ENCODE measurements at places on chromosomes 5 and 9.

- no peak for DNase-seq
Observed at GRCh38 chr9:14782286-14783051, 59.9 kb upstream of the CER1 start.

DNA sequence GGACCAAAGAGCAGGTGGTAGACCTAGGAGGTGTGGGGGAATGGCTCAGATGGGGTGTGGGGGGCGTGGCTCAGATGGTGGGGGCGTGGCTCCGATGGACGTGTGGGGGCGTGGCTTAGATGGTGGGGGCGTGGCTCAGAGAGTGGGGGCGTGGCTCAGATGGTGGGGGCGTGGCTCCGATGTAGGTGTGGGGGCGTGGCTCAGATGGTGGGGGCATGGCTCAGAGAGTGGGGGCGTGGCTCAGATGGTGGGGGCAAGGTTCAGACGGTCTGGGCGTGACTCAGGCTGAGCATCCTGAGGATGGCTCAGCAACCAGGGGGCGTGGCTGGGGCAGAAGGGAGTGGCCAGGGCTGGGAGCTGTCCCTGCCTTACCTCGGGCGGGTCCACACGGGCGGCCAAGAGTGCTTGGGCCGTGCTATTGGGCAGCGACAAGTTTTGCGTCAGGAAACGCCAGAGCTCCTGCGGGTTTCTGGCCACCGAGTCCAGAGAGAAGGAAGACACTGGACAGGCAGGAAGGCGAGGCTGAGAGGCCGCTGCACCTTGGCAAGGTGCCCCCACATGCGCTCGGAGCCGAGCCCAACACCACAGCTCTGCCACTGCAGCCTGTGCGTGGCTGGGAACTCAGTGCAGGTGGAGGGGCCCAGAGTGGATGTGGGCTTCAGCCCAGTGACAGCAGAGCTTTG lies 5.9 kb downstream of the ABCA2 start:
- DNase-seq = no peak

- no peak for DNase-seq
Observed at GRCh38 chr9:112546149-112547012, 59.8 kb downstream of the KIAA1958 start.

GRCh38 chr5:131068893-131069643 lies 96.0 kb downstream of the HINT1 start:
- DNase-seq = no peak

GRCh38 chr9:8474937-8475336 lies 675.4 kb upstream of the DMAC1 start:
- DNase-seq = no peak

- DNase-seq = peak; percentile 88
Observed at GRCh38 chr5:10288592-10289219, 19.0 kb downstream of the CMBL start.

DNA sequence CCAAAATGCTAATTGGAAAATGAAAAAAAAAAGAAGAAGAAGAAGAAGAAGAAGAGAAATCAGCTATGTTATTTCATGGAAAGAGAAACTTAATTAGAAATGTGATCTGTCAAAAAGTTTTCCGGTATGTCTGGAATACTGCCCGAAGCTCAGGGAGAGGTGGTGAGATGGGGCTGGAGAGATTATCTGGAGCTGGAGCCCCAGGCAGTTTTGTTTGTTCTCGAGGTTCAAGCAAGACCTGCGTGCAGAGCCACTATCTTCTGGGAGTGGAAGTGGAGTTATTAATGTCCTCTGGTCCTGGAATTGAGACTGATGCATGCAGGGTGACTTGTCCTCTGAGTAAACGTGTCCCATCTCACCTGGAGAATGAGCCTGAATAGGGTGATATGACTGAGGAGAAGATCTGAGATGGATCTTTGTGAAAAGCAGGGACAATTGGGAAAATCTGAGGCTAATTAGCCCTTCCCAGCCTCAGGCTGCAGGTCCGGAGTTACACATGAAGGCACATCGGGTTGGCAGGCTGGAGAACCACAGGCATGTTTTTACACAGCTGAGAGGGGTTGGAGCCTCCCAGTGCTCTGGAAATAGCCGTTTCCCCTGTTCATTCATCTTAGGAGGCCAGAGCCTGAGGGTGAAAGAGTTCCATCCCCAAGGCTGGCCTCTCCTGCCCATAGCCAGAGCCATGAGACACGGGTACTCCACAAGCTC lies 70.5 kb downstream of the OLFM1 start:
- DNase-seq = no peak

DNA sequence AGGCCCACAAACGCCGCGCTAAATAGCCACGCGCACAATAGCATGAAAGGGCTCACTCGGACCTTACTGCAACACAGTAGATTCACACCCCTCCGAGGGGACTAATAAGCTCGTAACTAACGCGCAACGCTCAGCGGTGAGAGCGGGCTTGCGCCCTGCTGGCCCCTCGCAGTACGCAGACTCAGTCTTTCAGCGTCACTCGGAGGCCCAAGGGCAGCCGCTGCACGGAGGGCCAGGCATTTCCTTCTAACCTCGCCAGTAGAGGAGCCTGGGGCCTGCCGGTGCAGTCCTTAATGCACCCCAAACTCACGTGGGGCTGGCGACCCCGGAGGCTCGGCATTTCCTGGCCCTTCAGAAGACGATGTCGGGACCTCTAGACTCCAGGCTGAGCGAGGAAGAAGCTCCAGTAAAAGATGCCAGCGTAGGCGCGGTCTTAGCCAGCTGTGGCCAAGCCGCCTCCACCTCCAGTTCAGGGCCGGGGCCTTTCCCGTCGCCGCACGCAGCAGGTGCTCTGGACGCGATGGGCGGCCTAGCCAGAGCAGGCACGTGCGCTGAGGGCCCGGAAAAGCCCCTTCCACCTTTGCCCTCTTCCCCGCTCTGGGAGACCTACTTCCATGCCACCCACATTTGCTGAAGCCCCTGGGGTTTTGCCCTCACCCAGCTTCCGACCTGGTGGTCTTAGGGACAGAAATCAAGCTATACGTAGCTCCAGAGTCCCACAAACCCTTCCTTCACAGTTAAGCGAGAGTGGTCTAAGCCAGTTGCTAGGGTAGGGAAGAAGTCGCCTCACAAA lies 38.3 kb upstream of the TIFAB start:
- DNase-seq = no peak

- DNase-seq = no peak
Observed at GRCh38 chr5:57004800-57005199, 52.9 kb upstream of the MIER3 start.

GRCh38 chr9:10957878-10958277 lies 345.1 kb upstream of the PTPRD start:
- DNase-seq = no peak

- no peak for DNase-seq
Observed at GRCh38 chr5:122099060-122099790, 21.2 kb upstream of the LOX start.

- no peak for DNase-seq
Observed at GRCh38 chr9:126215486-126215885, 111.1 kb upstream of the MVB12B start.

- no peak for DNase-seq
Observed at GRCh38 chr5:107815109-107815508, 144.4 kb upstream of the EFNA5 start.

- no peak for DNase-seq
Observed at GRCh38 chr5:21831145-21831787, 1021.9 kb downstream of the CDH12 start.

DNA sequence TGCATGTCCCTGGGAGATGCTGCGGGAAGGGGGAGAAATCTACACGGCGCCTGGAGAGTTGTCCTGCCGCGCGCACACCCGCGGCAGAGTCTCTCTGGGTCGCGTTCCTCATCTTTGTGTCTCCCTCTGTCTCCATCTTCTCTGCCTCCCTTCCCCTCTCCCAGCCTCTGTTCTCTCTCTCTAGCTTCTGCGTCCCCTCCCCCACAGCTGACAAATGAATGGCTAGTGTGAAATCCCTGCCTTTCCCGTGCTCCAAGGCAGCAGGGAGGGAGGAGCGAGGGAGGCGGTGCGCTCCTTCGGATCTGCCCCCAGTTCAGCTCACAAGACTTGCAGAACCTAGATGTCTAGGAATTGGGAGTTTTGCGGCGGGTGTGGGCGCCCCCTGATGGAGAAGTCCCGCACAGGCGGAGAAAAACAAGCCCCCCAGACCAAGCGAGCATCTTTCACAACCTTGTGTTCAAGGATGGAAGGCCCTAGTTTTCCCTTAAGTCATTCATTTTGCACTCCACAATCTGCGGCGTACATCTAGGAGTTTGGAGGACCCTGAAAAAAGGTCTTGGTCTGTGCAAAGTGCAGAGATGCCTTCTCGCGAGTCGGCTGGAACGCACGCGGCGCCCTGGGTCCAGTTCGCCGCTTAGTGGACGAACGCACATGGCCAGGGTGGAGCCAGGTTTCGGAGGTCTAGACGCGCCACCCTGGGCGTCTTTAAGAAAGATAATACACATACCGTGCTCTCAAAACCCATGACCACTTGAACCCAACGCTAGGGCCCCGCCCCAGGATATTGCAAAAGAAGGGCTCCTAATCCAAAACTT lies 2.0 kb downstream of the VCAN start:
- DNase-seq = peak; percentile 34

GRCh38 chr9:116360016-116360415 lies 206.4 kb downstream of the PAPPA start:
- no peak for DNase-seq

GRCh38 chr9:81849631-81850259 lies 78.5 kb upstream of the SPATA31D4 start:
- DNase-seq = no peak

- DNase-seq = no peak
Observed at GRCh38 chr5:56426693-56427092, 193.6 kb upstream of the ANKRD55 start.

DNA sequence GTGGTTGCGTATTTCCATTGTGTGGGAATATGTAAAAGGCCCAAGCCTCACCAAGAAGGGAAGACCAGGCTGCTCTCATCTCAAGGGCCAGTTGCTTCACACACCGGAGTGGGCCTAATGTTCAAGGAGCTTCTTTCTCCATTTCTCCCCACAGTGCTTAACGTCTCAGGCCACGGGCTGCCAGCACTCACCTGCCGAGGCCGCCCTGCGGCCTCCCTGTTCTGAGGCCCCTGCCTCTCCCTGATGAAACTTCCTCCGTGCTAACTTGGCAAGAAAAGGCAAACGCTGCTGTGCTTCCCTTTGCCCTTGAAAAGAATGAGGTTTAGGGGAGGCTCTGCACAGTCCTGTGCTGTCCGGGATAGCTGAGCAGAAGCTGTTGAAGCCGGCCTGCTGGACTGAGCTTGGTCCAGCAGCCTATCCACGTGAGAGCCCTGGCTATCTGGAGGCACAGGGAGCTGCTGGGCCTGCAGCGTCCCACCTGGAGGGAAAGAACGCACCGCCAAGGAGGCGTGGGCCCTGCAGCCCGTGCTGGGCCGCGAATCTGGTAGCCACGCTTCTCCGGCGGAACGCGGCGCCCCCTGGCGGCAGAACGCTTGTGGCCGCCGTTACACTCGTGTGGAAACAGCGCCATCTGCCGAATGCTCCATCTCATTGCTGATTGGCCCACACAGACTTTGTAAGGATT lies 73.5 kb upstream of the PRSS3 start:
- DNase-seq = peak; percentile 13

DNA sequence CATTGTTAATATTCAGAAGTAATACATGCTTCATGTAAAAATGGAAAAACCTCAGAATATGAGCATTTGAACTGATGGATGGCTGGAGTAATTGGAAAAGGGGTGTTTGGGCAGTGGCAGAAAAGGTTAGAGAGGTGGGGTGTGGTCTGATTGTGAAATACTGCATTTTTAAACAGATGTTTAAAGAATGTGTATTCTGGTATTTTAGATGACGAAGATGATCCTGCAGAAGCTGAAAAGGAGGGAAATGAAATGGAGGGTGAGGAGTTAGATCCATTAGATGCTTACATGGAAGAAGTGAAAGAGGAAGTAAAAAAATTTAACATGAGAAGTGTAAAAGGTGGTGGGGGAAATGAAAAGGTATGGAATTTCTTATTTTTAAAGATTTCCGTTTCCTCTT lies 18.8 kb downstream of the DDX46 start:
- no peak for DNase-seq

- DNase-seq = no peak
Observed at GRCh38 chr5:69230181-69230580, 4.5 kb upstream of the CDK7 start.

GRCh38 chr9:138104251-138105122 lies 226.9 kb downstream of the CACNA1B start:
- DNase-seq = no peak

GRCh38 chr9:93576258-93577077 lies at the start of gene PHF2:
Gene PHF2 (plus strand): TSS chr9:93576584. CDS start chr9:93576774, 190 bp downstream.
- DNase-seq = no peak

GRCh38 chr9:33517373-33517772 lies 6.7 kb upstream of the ANKRD18B start:
- DNase-seq = no peak

GRCh38 chr5:74851684-74852353 lies 14.4 kb downstream of the FAM169A start:
- DNase-seq = no peak
